Airway epithelial cell (primary cell): ENCODE measurements at places on chromosomes 16 and 17. TPM values are rescaled to one million over a fixed set of nuclear protein-coding genes. Genes with fewer than 3 reads are reported as not detected.

The PLSCR3 gene
- total RNA-seq: 64.6 and 96.0 TPM in 2 replicates

The CPHXL2 gene
- not detected in 2 replicates for total RNA-seq

The MYL11 gene
- total RNA-seq: not detected in 2 replicates

The CALB2 gene
- total RNA-seq: 1.3 TPM in 1 of 2 replicates, not detected in the other

The C17orf50 gene
- total RNA-seq: not detected in 2 replicates

The KRTAP4-1 gene
- not detected in 2 replicates for total RNA-seq

The CA5A gene
- total RNA-seq: not detected in 2 replicates

The MYO15A gene
- total RNA-seq: 0.21 TPM in 1 of 2 replicates, not detected in the other

The SCO1 gene
- total RNA-seq: 26.0 and 36.7 TPM in 2 replicates

The CMTR2 gene
- 13.0 and 21.2 TPM in 2 replicates for total RNA-seq

The HBA1 gene
- 0.99 TPM in 1 of 2 replicates, not detected in the other for total RNA-seq

The LITAFD gene
- not detected in 2 replicates for total RNA-seq

The TMEM114 gene
- total RNA-seq: not detected in 2 replicates

The SCGB1C2 gene
- total RNA-seq: not detected in 2 replicates

The DERL2 gene
- 28.8 and 35.6 TPM in 2 replicates for total RNA-seq

The CDH8 gene
- total RNA-seq: 0.21 TPM in 1 of 2 replicates, not detected in the other

The PNMT gene
- not detected in 2 replicates for total RNA-seq

The PRDM7 gene
- not detected in 2 replicates for total RNA-seq

The TEX19 gene
- total RNA-seq: not detected in 2 replicates

The CDH11 gene
- 10.5 and 39.6 TPM in 2 replicates for total RNA-seq

The HASPIN gene
- 6.1 and 7.6 TPM in 2 replicates for total RNA-seq

The SLC25A19 gene
- total RNA-seq: 10.1 and 12.5 TPM in 2 replicates

The LHX1 gene
- total RNA-seq: not detected in 2 replicates

The SDR42E2 gene
- not detected in 2 replicates for total RNA-seq

The SGCA gene
- total RNA-seq: 0.21 TPM in 1 of 2 replicates, not detected in the other

The C16orf46 gene
- 0.21 TPM in 1 of 2 replicates, not detected in the other for total RNA-seq

The ZNF500 gene
- 7.1 and 7.7 TPM in 2 replicates for total RNA-seq

The ARL2BP gene
- total RNA-seq: 67.3 and 73.6 TPM in 2 replicates

The PFN1 gene
- total RNA-seq: 1,491 and 1,690 TPM in 2 replicates

The CNGB1 gene
- total RNA-seq: 0.65 and 1.2 TPM in 2 replicates

The MYOCD gene
- under 0.01 and 0.07 TPM in 2 replicates for total RNA-seq

The C17orf67 gene
- total RNA-seq: 0.14 and 0.21 TPM in 2 replicates

The UMOD gene
- total RNA-seq: not detected in 2 replicates

The CCL22 gene
- 0.35 TPM in 1 of 2 replicates, not detected in the other for total RNA-seq

The KRTAP1-5 gene
- not detected in 2 replicates for total RNA-seq

The ARHGDIG gene
- total RNA-seq: 0.60 and 1.6 TPM in 2 replicates

The KRT32 gene
- total RNA-seq: 0.21 TPM in 1 of 2 replicates, not detected in the other

The WFDC1 gene
- 0.09 and 0.14 TPM in 2 replicates for total RNA-seq

The FOXN1 gene
- total RNA-seq: 2.7 and 11.1 TPM in 2 replicates

The KRT36 gene
- total RNA-seq: not detected in 2 replicates

The MAF gene
- total RNA-seq: 16.7 and 18.7 TPM in 2 replicates

The CYBA gene
- 259 and 301 TPM in 2 replicates for total RNA-seq

The ATMIN gene
- total RNA-seq: 21.9 and 27.9 TPM in 2 replicates

The SLC5A10 gene
- total RNA-seq: 0.05 TPM in 1 of 2 replicates, not detected in the other

The CCL4L2 gene
- not detected in 2 replicates for total RNA-seq

The CTDNEP1 gene
- 21.6 and 47.5 TPM in 2 replicates for total RNA-seq

The TMEM220 gene
- 0.21 TPM in 1 of 2 replicates, not detected in the other for total RNA-seq

The TMIGD1 gene
- not detected in 2 replicates for total RNA-seq

The C16orf92 gene
- total RNA-seq: not detected in 2 replicates

The CDT1 gene
- 55.9 and 56.5 TPM in 2 replicates for total RNA-seq

The MYCBPAP gene
- 0.60 TPM in 1 of 2 replicates, not detected in the other for total RNA-seq

The KRT15 gene
- total RNA-seq: 292 and 317 TPM in 2 replicates

The CIITA gene
- 0.07 and 1.3 TPM in 2 replicates for total RNA-seq

The PLA2G10 gene
- not detected in 2 replicates for total RNA-seq
